Neural progenitor cell (in vitro differentiated cells): ENCODE measurements at places on chromosomes 3 and 15.
A peak's percentile ranks its signal among the peaks of the same experiment; 100 is the strongest.

DNA sequence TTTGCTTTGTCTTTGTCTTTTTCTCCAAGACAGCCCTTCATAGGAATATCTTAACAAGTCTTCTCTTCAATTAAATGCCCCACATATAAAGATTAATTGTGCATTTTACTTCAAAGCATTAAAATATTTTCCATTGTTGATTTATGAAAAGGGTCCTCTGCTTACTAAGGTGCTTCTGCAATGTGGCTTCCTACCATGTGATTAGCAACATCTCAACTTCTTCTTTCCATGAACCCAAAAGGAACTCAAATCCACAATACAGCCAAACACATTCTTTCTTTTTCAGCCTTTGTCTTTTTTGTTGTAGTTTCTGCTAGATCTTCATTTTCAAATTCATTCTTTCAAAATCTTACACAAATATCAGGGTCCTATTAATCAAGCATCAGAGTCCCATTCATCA is 309.2 kb downstream of the NSUN3 start:
- no peak for DNase-seq

GRCh38 chr15:51818150-51818549 is 11.3 kb upstream of the TMOD3 start:
- no peak for DNase-seq

DNA sequence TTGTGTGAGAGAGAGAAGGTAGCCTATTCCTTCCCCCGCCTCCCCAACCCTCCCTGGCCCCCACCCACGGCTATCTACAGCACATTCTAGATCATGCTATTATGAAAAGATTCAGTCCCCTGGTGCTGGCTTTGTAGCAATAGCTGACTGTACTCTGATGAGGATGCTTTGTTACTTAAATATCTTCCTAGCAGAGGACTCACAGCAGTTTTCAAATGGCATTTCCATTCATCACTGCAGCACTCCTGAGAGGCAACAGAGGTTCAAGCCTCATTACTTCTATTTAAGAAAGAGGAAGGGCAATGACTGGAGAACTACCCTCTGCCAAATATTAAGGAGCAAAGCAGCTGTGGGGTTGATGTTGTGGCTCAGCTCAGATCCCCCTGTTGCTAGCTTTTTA is 61.0 kb downstream of the LRRN1 start:
- DNase-seq, result peak; percentile 9

GRCh38 chr3:4643904-4644547 is 150.9 kb downstream of the ITPR1 start:
- no peak for DNase-seq

DNA sequence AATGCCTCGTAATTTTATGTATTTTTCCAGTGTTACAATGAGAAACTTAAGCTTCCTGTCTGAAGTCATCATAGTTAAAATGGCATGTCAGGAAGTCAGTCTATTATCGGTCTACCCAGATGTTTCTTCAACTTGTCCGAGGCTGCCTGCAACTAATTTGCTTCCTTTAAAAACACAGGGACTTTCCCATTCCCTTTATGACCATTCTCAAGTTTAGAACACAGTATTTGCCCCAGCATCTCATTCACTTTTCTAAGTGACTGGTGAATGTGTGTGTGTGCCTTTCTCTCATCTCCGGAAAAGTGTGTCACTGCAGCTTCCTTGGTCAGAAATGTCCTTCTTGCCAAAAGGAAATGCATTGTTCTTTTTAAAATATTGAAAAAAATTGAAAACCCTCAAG is 466.6 kb downstream of the RAP2B start:
- no peak for DNase-seq

DNA sequence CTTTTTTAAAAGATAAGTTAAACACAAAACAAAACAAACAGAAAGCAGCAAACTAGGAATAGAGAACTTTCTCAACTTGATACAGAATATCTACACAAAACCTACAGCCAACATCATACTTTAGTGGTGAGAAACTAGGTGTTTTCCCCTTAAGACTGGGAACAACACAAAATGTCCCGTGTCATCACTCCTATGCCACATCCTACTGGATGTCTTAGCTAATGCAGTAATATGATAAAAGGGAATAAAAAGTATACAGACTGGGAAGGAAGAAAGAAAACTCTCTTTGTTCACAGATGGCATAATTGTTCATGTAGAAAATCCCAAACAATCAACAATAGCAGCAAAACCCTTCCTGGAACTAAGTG is 45.9 kb downstream of the TMEM45A start:
- no peak for DNase-seq

- no peak for DNase-seq
These were observed at the start of gene PYDC2 for GRCh38 chr3:191461113-191461595. Gene PYDC2 (plus strand): TSS chr3:191461163. CDS start chr3:191461163, 0 bp downstream.

DNA sequence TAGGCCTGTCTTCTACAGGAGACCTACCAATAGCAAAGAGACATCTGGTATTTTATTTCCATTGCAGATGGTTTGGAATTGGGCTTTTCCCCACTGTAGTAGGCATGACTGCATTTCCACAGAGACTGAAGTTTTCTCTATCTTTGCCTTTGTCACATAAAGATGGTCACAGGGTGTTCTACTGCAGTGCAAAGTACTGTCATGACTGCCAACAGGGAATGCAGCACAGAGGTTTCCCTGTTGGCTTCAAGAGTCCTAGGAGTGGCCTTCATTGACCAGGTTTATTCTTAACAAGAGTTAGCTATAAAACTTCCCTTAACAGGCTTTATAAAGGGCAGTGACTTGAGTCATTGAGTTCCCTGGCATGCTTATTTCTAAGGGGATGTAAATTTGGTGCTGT is 36.8 kb upstream of the TM4SF4 start:
- DNase-seq, result no peak
